ENCODE measurements at places on chromosomes 1 and 21.
A peak's percentile ranks its signal among the peaks of the same experiment; 100 is the strongest.

DNA sequence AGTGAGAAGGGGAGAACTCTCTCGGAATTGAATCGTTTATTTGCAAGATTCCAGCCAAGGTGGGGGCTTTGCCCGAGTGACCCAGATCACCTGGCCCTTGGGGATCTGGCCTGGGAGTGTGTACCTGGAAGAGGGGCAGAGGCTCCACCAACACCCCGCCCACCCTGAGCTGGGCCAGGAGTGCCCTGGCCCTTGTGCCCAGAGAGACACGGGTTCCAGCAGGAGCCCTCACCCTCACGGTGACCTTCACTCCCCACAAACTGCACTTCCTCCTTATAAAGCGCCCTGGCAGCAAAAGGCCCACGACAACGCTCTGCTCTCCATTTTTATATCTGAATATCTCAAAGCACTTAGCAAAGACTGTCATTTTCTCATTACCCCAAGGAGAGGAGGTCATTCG, 16.6 kb downstream of the CASZ1 start:
- DNase-seq: no peak

DNA sequence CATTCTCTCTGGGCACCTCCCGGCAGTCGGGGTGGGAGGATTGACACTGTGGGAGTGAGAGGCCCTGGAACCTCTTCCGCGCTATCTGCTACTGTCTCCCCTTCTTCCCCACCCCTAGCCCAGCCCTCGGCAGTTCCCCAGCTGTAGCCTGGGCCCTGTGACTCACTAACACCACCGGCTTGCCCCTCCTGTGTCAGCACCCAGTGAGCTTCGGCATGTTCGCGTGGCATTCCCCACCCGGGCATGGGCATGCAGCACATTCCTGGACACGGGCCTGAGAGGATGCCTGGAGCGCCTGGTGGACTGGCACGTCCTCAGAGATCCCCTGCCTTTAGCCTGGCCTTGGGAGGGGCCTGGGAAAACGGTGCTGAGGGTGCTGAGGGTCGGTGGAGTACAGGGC, 1.3 kb downstream of the CDK18 start:
- DNase-seq: no peak

DNA sequence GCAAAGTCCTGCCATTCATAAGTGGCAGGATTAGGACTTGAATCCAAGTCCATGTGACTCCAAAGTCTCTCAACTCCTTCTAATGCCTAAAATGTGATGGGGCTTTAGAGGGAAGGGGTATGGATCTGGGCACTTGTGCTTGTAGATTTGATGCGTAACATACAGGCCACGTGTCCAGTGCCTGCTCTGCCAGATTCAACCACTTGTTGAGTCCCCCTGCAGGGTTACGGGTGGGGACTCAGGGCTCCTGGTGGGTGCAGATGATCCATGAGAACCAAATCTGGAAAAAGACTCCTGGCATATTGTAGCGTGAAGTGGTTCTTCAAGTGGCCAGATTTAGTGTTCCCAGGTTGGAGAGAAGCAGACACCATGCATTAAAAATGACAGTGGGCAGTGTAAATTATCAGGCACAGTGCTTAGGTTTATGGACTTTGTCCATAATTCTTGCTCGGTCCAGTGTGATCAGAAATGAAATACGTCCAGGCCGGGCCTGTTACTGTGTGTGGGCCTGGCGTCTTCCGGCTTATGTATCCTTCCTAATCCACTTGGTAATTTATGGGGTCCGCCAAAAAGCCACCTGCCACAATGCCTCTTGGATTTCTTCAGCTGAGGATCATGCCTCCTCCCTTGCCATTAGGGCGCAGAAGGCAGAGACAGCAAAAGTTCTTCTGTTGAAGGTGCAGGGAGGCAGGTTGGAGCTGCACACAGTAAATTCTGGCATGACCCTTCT, 51.2 kb upstream of the LRP8 start:
- no peak for DNase-seq

- DNase-seq: no peak
These were observed 157.9 kb upstream of the CHRM3 start for GRCh38 chr1:239228451-239228850.

GRCh38 chr21:41953831-41954653, at the start of gene C2CD2:
TSS of gene C2CD2 (minus strand) at chr21:41954018. CDS start at chr21:41953648, 370 bp downstream.
- DNase-seq: peak; percentile 4

- DNase-seq: no peak
These were observed 586.5 kb downstream of the PTBP2 start for GRCh38 chr1:97308131-97308530.

- no peak for DNase-seq
These were observed 2.3 kb downstream of the PRXL2B start for GRCh38 chr1:2588661-2589430.

GRCh38 chr1:32933742-32934322, 30.8 kb downstream of the RNF19B start:
- DNase-seq: no peak

Measured in activated gamma-delta T cell treated with anti-CD3 and anti-CD28 coated beads, Interleukin-2, amount 50 U/mL, for 16 hours (primary cell).